ENCODE measurements at places on chromosomes 2 and 18. TPM values are rescaled to one million over a fixed set of nuclear protein-coding genes. Genes with fewer than 3 reads are reported as not detected.
A peak's percentile ranks its signal among the peaks of the same experiment; 100 is the strongest.

- no peak for DNase-seq
These were observed 120.6 kb downstream of the EHBP1 start for GRCh38 chr2:62826141-62826540.

GRCh38 chr2:239193401-239193811 is 207.4 kb downstream of the HDAC4 start:
- peak; percentile 72 for DNase-seq

DNA sequence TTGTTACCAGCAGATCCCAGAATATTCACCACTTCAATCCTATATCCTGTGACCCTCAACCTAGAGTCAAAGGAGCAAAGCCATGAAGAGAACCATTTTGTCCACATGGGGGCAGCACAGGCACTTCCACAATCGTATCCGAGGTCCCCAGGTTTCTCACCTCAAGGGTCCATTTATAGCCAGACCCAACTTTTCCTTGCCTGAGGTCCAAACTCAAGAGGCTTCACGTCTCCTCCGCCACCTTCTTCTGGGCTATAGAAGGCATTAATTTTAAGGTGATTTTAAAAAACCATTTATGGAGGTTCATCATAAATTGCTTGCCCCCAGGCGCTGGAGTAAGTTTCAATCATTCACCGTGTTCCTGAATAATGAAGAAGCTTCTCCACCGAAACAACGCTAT is 111.6 kb upstream of the NABP1 start:
- DNase-seq = no peak

GRCh38 chr2:169221745-169222369 is 140.5 kb downstream of the LRP2 start:
- DNase-seq = no peak

- DNase-seq = no peak
These were observed 7.5 kb downstream of the PRLH start for GRCh38 chr2:237573721-237574415.

GRCh38 chr2:201466050-201466675 is 14.6 kb downstream of the STRADB start:
- no peak for DNase-seq

DNA sequence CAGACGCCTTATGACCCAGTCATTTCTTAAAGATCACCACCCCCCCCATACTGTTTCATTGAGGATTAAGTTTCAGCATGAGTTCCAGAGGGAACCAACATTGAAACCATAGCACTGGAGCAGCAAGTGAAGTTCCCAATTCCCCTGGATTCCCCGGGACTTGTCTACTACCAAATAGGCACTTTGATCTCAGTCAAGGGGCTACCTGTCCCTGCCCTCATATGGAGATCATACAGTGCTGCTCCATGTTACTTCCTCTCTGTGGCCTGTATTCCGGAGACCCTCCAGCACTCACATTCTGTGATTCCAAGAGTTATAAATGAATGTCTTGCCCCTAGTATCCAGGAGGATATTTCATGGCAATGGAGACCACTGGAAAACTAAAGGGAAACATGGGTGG is 42.5 kb downstream of the RNF144A start:
- DNase-seq = no peak

- DNase-seq = no peak
These were observed 67.4 kb downstream of the TNP1 start for GRCh38 chr2:216792222-216793021.

DNA sequence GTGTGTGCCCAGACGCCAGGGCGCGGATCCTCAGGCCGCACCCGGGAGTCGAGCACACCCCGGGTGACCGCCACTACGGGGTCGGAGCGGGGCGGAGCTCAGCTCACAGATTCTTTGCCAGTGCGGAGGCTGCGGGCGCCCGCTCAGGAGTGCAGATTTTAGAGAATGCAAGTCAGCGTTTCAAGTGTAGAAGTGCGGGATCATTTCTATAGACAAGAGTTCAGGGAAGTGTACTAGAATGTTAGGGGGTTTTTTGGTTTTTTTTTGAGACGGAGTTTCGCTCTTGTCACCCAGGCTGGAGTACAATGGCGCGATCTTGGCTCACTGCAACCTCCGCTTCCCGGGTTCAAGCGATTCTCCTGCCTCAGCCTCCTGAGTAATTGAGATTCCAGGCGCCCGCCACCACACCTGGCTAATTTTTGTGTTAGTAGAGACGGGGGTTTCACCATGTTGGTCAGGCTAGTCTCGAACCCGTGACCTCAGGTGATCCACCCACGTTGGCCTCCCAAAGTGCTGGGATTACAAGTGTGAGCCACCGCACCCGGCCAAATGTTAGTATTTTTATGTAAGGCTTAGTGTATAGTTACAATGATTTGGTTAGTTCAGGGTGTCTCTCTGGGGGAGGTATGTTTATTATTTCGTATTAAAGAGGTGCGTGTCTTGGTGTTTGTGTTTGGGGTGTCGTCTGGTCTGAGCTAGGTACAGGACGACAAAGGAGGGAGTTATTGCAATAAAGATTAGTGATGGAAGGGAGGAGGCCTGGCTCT is 619 bp upstream of the FAM168B start:
- DNase-seq = no peak

The INHBB gene
- total RNA-seq = 54.8 TPM

The SH3RF3 gene
- 20.4 TPM for total RNA-seq

The FBXO41 gene
- total RNA-seq = 1.7 TPM

The SCN9A gene
- 5.7 TPM for total RNA-seq

The ANAPC1 gene
- 37.4 TPM for total RNA-seq

The COL5A2 gene
- 93.4 TPM for total RNA-seq

The COQ10B gene
- 38.2 TPM for total RNA-seq

The QPCT gene
- 5.6 TPM for total RNA-seq

The KANSL3 gene
- 37.6 TPM for total RNA-seq

All from mesenteric fat pad (tissue), 1 donor.